ENCODE measurements at places on chromosomes 3 and 15. TPM values are rescaled to one million over a fixed set of nuclear protein-coding genes. Genes with fewer than 3 reads are reported as not detected.

DNA sequence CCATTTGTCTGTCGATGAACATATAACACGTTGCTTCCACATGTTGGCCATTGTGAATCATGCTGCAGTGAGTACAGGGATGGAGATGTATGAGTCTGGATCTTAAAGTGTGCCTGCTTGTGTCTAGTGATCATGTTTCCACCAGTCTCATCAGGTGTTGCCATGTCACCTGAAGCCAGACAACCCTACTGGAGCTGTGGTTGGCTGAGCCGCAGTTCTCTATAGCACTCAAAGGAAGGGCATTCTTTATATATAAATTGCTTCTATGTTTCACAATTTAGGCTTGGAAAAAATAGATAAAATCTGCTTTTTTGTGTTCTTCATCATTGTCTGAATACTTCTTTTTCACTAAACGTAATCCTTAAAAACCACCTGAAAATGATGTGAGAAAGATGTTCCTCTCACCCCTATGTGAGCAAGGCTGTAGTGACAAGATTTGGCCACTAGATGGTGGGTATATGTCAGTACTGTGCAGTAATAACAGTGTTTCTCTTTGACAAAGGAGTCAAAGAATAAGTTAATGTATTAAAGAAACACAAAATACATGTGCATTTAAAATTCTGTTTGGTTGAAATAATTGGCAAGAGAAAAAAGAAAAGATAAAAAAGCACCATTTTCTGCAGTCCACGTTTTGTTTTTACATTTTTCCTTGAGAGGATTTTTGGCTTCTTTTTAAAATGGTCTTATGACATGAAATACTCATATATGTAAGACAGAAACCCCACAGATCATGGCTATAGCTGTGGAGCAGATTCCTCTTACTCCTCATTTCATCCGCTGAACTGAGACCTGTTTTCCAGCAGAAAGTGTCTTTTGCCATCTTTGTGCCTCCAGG, 394.5 kb upstream of the DPPA4 start:
- no peak overlapping the region for H3K4me3 ChIP-seq
- no peaks in the 10 kb centered on the region for H3K4me1 ChIP-seq
- H3K36me3 ChIP-seq, result no peaks in the 10 kb centered on the region
- H3K27me3 ChIP-seq, result no peaks in the 10 kb centered on the region

DNA sequence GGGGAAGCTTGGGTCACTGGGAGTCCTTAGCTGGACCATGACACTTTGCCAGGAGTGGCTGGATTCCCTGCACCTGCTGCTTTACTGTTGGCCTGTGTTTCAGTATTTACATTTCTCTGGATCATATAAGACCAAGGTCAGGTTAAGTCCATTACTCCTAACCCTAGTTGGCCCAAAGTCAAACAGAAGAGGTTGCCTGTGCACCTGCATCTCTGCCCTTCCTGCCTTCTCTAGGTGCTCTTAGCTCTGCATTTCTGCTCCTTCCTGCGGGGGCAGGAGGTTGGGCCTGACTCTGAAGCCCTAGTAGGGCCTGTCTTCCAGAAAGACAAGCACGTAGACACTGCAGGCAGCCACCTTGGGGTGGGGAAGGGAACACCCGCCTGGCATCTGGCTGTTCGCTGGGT, 124.3 kb downstream of the RPLP1 start:
- no peak for DNase-seq
- no peaks in the 10 kb centered on the region for H3K36me3 ChIP-seq
- no peak overlapping the region for H3K4me3 ChIP-seq

- H3K4me1 ChIP-seq, result no peaks in the 10 kb centered on the region
- H3K27ac ChIP-seq, result no peak overlapping the region
- no peak overlapping the region for H3K4me3 ChIP-seq
- no peaks in the 10 kb centered on the region for H3K27me3 ChIP-seq
- H3K36me3 ChIP-seq, result no peaks in the 10 kb centered on the region
- peak; percentile 49 for DNase-seq
Measured at GRCh38 chr15:51499379-51499976, 123.1 kb downstream of the DMXL2 start.

DNA sequence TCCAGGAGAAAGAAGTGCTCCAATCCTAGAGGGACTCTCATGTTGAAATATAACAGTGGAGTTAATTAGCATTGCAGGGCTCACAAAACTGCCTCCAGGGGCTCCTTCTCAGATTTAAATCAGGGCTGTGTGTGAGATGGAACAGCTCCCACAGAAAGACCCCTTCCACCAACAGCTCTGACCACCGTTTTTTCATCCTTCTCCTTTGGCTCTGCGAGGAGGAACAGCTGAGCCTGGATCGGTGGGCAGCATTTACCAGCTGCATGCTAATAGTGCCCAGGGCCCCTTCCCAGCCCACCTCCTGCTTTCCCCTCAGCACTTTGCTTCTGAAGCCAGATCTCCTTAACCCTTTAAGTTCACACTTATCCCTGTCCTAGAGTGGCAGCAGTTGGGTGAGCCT, 119.2 kb upstream of the UBE2E1 start:
- no peaks in the 10 kb centered on the region for H3K27me3 ChIP-seq
- H3K27ac ChIP-seq, result no peak overlapping the region
- no peak overlapping the region for H3K4me3 ChIP-seq
- H3K4me1 ChIP-seq, result peaks cover 11% of the 10 kb centered on the region
- DNase-seq, result no peak

The ZBED2 gene
- 0.06 TPM for total RNA-seq

The CHCHD6 gene
- total RNA-seq, result 35.7 TPM

The TRIM42 gene
- total RNA-seq, result not detected

The ILDR1 gene
- total RNA-seq, result 0.07 TPM
